Spinal cord (tissue), 10 donors: ENCODE measurements at places on chromosomes 13 and 19. TPM values are rescaled to one million over a fixed set of nuclear protein-coding genes. Genes with fewer than 3 reads are reported as not detected.

The ADGRE2 gene
- 1.3 TPM for total RNA-seq

The SYCN gene
- total RNA-seq, result not detected

The NLRP12 gene
- total RNA-seq, result 0.99 TPM

The NLRP4 gene
- total RNA-seq, result not detected

The DIRAS1 gene
- total RNA-seq, result 16.8 TPM

The NUMBL gene
- 19.0 TPM for total RNA-seq

The GIPR gene
- 0.30 TPM for total RNA-seq

DNA sequence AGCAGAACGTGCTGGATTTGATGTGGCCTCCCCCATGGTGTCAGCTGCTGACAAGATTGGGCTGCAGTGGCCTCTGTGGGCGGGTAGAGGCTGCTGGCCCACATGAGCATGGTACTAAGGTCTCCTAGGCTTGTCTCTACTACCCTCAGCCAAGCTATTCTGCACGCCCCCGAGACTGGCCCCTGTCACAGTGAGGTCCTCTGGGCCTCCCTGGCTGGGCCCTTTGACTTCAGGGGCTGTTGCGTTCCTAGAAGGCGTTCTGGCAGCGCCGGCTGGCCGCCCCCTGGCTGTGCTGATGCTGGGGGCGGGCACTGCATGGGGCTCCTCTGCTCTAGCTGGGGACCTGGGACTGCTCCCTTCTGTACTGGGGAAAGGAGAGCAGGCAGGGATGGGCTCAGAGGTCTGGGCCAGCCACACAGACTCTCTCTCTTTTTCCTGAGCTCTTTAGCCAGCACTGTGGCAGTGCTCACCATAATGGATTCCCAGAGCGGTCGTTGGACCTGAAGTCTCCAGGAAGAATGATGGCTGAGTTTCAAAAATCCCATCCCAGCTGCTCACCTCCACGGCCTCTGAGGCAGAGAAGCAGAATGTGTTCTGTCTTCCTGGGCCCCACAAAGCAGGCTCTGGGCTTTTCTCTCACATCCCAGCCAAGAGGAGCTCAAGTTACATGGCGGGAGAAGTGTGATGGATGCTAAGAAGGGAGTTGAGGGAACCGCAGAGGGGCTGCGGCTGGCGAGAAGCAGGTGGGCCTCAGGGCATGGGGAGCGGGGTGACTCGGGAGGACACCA lies 32.3 kb downstream of the TSSK6 start:
- H3K4me1 ChIP-seq, result peaks cover 37% of the 10 kb centered on the region
- H3K4me3 ChIP-seq, result no peak overlapping the region
- peak overlapping the region; percentile 52 for H3K27ac ChIP-seq
- DNase-seq, result peak; percentile 54

- no peaks in the 10 kb centered on the region for H3K27me3 ChIP-seq
- no peaks in the 10 kb centered on the region for H3K4me1 ChIP-seq
- peak overlapping the region; percentile 94 for H3K4me3 ChIP-seq
Observed at GRCh38 chr13:33284031-33284430, 1.5 kb downstream of the STARD13 start.

- no peaks in the 10 kb centered on the region for H3K36me3 ChIP-seq
- no peak for DNase-seq
- no peak overlapping the region for H3K4me3 ChIP-seq
- H3K27ac ChIP-seq, result no peak overlapping the region
- no peaks in the 10 kb centered on the region for H3K27me3 ChIP-seq
- H3K4me1 ChIP-seq, result no peaks in the 10 kb centered on the region
Observed at GRCh38 chr13:105642511-105642958, 892.9 kb downstream of the EFNB2 start.

- peak overlapping the region; percentile 94 for H3K4me3 ChIP-seq
- no peaks in the 10 kb centered on the region for H3K27me3 ChIP-seq
- no peak for DNase-seq
- peaks cover 50% of the 10 kb centered on the region for H3K36me3 ChIP-seq
Observed at GRCh38 chr19:18919900-18920214, 342 bp downstream of the DDX49 start.

GRCh38 chr19:29965492-29965891 lies 23.5 kb downstream of the URI1 start:
- no peak overlapping the region for H3K27ac ChIP-seq
- no peak overlapping the region for H3K4me3 ChIP-seq
- no peaks in the 10 kb centered on the region for H3K36me3 ChIP-seq
- no peaks in the 10 kb centered on the region for H3K4me1 ChIP-seq
- H3K27me3 ChIP-seq, result no peaks in the 10 kb centered on the region

DNA sequence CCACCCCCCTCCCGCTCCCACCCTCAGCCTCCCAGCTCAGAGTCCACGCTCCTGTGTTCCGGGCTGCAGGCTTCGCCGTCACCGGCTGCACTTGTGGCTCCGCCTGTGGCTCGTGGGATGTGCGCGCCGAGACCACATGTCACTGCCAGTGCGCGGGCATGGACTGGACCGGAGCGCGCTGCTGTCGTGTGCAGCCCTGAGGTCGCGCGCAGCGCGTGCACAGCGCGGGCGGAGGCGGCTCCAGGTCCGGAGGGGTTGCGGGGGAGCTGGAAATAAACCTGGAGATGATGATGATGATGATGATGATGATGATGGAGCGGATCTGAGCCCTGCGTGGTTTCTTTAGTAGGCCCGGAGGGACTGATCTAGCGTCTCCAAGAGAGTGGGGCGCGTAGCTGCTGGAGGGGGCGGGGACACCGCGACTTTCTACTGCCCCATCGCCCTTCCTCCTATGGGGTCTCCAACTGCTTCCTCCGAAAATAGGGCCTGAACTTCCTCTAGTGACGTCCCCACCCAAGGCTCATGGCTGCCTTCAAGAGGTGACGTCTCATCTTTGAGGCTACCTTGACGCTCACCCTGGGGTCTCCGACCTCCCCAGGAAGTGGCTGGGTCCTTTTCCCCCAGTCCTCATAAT lies 1.4 kb downstream of the RETN start:
- H3K27me3 ChIP-seq, result no peaks in the 10 kb centered on the region
- H3K36me3 ChIP-seq, result no peaks in the 10 kb centered on the region
- peaks cover 13% of the 10 kb centered on the region for H3K4me1 ChIP-seq
- H3K4me3 ChIP-seq, result peak overlapping the region; percentile 9
- peak; percentile 84 for DNase-seq

GRCh38 chr13:41455725-41456419 lies 1.5 kb upstream of the RGCC start:
- no peak for DNase-seq
- no peak overlapping the region for H3K27ac ChIP-seq
- H3K4me3 ChIP-seq, result no peak overlapping the region

DNA sequence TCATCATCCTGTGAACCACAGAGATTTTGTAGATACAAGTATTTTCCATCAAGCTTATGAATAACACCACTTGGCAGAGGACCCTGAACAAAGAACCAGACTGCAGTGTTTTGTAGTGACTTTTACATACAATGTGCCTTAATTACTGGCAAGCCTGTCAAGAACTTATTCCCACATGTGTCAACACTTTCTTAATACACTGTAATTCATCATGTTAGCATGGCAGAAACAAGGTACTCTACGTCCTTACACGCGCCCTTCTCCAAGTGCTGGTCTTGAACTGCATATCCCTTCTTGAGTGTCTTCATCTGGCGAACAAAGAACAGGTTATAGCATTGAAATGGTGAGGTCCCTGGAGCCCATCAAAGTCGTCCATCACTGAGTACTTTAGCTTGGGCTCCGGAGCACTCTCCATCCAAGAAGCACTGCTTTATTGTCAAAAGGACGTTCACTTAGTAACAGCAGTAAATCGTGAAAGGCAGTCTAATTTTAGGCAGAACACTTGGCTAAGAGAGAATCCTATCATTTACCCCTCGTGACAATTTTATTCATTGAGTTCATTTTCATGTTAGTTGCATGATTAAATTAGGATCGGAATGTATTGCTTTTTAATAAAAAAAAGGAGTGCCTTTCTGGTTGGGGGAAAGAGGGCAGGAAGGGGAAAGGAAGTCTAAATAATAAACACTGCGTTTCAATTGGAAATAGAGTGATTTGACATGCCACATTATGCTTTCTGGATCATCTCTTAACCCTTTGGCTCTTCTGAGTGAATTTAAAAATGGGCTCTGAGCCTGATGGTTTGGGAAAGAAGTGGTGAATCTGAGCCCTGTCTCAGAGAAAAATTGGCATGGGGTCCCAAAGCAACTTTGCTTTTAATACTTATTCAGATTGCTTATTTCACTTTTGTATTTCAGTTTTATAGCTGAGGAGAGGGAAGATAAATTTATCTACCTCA lies 376.1 kb downstream of the DLEU7 start:
- no peaks in the 10 kb centered on the region for H3K27me3 ChIP-seq
- H3K4me1 ChIP-seq, result no peaks in the 10 kb centered on the region
- no peak overlapping the region for H3K4me3 ChIP-seq
- H3K27ac ChIP-seq, result no peak overlapping the region

DNA sequence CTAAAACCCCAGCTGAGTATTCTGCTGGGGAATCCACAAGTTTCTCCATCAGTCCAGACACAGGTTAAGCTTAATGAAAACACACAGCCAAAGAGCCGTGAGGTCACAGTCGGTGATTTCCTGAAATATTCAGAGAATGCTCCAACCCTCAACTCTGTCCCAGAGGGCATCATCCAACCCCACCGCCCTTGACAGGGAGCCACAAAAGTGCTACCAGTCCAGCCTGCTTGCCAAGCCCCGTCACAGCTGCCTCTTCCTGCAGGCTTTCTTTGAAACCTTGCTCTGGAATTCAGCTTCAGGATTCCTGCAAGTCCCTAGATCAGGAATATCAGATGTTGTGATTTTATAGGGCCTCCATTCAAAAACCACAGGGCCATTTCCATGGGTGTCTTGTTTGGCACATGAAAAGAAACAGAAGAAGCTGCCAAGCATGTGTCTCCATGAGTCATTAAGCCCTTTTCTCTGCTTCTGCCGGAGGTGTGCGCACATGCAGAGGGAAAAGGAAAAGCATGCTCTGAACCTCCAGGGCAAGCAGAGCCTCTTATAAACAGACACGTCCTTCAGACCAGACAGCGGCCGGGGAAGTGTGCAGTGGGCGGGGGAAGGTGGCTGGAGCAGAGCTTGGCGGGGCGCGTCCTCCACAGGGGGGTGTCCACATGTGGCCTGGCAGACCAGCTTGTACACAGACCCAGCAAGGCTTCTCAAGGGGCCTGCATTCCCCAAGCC lies 164.7 kb downstream of the KATNAL1 start:
- no peaks in the 10 kb centered on the region for H3K27me3 ChIP-seq
- H3K4me3 ChIP-seq, result no peak overlapping the region
- H3K4me1 ChIP-seq, result peaks cover 16% of the 10 kb centered on the region

GRCh38 chr13:36601186-36601585 lies 72.6 kb upstream of the SERTM1 start:
- no peaks in the 10 kb centered on the region for H3K4me1 ChIP-seq
- no peak overlapping the region for H3K27ac ChIP-seq
- no peak overlapping the region for H3K4me3 ChIP-seq
- H3K36me3 ChIP-seq, result no peaks in the 10 kb centered on the region
